ENCODE measurements at places on chromosomes 2 and 18.

GRCh38 chr2:120764492-120764891 lies 28.8 kb downstream of the GLI2 start:
- no peak for DNase-seq

- DNase-seq, result no peak
Measured at GRCh38 chr2:189217051-189217450, 37.5 kb upstream of the COL5A2 start.

GRCh38 chr2:28163028-28163427 lies 229.6 kb upstream of the FOSL2 start:
- no peak for DNase-seq

- no peak for DNase-seq
Measured at GRCh38 chr2:194424683-194425209, 1232.3 kb upstream of the SLC39A10 start.

GRCh38 chr18:22228976-22229375 lies 59.6 kb downstream of the GATA6 start:
- no peak for DNase-seq

GRCh38 chr18:56460581-56460980 lies 177.8 kb downstream of the TXNL1 start:
- DNase-seq, result no peak

DNA sequence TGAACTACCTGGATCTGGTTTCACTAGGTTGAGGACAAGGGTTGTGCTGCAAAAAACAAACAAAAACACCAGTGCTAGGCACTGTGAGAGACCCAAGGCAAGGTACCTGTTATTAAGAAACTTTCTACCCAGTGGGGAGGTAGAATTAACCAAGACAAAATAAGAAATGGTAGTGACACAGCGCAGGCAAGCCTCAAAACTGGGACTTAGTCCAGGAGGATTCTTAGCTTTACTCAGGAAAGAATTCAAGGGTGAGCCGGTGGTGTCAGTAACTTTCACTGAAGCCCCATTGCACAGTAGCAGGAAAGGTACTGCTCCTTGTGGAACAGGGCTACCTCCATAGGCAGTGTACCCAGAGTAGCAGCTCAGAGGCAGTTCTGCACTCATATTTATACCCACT lies 131.6 kb downstream of the SCG2 start:
- DNase-seq, result no peak

DNA sequence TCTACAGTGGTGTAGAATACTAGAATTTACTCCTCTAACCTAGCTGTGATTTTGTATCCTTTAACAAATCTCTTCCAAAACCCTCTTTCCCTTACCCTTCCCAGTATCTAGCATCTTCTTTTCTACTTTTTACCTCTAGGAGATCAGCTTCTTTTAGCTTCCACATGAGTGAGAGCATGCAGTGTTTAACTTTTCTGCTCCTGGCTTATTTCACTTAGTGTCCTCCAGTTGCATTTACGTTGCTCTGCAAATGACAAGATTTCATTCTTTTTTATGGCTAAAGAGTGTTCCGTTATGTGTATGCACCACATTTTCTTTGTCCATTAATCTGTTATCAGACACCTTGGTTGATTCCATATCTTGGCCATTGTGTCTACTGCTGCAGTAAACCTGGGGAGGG lies 228.5 kb downstream of the PRKCE start:
- DNase-seq, result no peak

- DNase-seq, result no peak
Measured at GRCh38 chr2:125564471-125564870, 1091.5 kb upstream of the GYPC start.

- no peak for DNase-seq
Measured at GRCh38 chr2:197461057-197461456, 7.7 kb downstream of the COQ10B start.

GRCh38 chr2:86372641-86373502 lies 35.4 kb upstream of the REEP1 start:
- DNase-seq, result peak; percentile 18

- DNase-seq, result no peak
Measured at GRCh38 chr2:23533338-23533695, 148.3 kb downstream of the KLHL29 start.

DNA sequence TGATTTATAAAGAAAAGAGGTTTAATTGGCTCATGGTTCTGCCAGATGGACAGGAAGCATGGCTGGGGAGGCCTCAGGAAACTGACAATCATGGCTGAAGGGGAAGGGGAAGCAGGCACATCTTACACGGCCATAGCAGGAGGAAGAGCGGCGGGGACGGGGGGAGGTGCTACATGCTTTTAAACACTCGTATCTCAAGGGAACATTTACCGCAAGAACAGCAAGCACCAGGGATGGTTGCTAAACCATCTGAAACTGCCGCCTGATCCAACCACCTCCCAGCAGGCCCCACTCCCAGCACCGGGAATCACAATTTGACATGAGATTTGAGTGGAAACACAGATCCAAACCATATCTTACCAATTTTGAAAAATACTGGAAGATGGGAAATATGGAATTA lies 362.8 kb downstream of the FBXO15 start:
- no peak for DNase-seq

- DNase-seq, result no peak
Measured at GRCh38 chr2:237596520-237597195, 6.1 kb upstream of the RAB17 start.

- DNase-seq, result no peak
Measured at GRCh38 chr18:45978084-45978483, 11.0 kb upstream of the EPG5 start.

- DNase-seq, result no peak
Measured at GRCh38 chr2:219155054-219155644, 5.5 kb downstream of the NHEJ1 start.

DNA sequence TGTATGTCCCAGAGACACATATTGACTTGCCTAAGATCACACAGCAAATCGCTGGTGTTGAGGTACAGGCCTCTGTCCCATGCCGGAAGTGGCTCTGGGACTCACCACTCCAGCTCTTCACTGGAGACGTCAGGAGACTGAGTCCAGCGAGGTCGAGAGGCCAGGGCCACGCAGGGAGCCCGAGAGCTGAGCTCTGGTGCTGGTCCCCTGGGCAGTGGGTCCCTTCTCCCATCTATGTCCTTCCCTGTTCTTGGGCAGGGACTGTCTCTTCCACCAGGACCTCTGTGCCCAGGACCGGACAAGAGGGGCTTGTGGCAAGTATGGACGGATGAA lies 62.4 kb upstream of the TWIST2 start:
- no peak for DNase-seq

DNA sequence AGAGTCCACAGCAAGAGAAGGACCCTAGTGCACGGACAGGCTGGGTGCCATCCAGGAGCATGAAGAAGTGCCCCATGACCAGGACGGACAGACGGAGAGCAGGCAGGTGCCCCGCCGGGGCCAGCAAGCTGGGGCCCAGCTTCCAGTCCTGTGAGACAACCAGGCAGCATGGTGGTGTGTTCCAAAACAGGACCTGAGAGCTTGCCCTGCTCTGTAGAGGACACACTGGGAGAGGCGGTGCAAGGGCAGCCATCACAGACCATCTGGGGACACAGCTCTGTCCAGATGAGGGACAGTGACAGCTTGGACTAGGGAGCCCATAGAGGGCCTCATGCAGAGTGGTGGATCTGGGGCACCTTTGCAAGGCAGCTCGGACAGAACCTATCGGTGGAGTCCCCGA lies 279.8 kb downstream of the EIPR1 start:
- no peak for DNase-seq

GRCh38 chr2:231957913-231958763 lies 3.4 kb upstream of the DIS3L2 start:
- DNase-seq, result no peak

DNA sequence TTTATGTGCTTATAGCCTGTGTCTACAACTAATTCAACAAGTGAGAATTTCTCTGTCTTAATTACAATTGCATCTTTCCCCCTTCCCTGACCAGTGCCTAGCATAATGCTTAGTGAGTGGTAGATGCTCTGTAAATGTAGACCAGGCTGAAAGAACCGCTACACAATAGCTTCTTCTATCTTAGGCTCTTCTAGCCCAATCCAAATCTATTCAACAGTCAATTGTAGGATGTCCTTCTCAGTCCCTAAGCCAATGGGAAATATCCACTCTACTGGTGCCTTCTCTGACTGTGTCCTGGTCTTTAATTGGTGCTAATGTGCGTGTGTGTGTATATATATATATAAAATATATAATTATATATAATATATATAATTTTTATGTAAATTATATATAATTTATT lies 34.1 kb upstream of the GCC2 start:
- no peak for DNase-seq

DNA sequence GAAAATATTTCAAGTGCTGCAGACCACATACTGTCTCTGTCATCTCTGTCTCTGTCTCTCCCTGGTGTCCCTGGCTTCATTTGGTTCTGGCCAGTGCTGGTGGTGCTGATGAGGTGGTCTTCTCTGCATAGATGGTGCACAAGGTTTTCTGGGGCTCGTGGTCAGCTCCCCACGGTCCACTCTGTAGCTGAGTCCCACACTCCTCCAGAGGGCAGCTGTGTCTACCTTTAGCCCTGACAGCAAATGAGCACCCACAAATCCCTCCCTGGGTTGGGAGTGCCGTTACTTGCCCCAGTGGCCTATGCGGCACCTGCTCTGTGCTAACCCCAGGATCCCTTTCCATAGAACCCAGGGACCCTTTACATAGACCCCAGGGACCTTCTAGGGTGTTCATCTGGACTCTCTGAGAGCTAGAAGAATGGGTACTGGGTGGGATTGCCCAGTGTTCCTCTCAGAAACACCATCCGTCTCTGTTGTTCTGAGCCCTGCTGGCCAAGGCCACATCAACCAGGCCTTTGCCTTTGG lies 129.3 kb downstream of the CAPN13 start:
- DNase-seq, result no peak

DNA sequence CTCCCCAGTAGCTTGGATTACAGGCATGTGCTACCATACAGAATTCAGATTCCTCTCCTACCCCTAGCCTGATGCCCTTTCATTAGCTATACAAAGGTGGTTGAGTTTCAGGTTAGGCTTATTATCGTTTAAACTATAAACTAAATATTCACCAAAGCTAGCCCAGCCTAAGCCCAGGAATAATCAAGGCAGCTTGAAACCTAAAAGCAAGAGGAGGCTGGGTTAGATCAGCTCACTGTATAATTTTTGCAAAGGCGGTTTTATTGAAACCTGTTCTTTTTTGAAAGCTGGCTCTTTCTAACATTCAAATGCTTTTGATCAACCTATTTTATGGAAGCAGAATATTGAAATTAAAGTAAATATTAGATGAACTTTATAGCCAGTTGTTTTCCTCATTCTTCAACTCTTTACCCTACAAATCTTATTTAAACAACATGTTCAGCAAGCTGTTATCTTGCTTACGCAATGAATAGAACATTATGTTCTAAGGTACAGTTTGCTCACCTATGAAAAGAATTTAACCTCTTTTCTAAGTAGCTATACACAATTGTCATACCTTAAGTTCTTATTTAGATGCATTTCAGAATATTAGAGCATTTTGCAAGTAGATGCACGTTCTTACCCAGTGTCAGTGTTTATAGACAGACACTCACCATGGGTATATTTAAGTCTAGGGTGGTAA lies 241.6 kb downstream of the NEDD4L start:
- DNase-seq, result no peak

DNA sequence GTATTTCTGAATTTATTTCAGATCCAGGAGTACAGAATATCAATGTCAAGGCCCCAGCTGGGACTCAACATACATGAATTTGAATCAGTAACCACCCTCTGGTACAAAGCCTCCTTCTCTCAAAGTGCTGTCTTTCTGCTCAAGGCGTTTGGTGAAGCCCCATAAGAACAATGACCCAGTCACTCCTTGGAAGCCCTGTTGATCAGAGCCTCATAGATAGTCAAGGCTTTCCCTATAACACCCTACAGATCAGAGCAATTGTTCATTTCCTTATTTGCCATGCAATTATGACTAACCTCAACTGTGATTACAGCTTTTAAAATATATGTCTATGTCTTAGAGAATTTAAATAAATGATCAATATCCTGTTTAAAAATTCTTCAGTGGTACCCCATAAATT lies 159.1 kb upstream of the CREB1 start:
- no peak for DNase-seq

Data from AG09319 (cell line).